ENCODE measurements at places on chromosomes 2 and 18.

DNA sequence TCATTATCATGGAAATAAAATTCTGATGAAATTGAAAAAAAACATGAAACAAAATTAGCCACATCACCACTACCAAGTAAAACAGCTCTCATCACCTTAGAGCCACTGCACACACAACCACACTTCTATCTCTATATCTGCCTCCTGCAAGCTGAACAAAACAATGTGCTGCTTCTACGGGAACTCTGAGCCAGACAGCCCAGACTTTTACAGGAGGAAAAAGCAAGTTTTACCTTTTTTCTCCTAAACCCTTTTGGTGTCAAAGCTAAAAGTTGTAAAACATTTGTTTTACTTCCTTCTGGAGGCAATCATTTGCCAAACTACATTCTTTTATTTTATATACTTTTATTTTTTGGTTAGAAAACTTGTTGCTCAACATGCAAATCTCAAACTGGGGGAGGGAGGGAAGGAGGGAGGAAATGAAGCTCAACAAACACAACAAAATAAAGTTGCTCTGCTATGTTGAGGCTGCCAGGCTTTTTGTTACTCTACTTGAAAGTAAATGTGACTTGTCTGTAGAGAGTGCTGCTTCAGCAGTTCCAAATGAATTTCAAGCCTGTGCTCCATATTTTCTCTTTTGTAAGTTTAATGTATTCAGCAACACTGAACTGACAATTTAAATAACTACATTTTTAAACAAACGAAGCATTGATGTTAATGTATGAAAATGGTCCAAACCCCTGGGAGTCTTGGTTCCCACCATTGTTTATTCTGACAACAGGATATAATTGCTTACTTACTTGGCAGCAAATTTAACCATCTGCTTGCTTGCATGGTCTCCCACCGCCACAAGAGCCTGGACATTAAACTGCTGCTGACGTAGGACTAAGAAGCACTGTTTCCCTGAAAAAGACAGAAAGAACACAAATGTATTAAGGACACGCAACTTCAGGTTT, 24.5 kb downstream of the DARS1 start:
- no peak for DNase-seq

- no peak for DNase-seq
These were observed 101.0 kb downstream of the SLC25A12 start for GRCh38 chr2:171792886-171793580.

GRCh38 chr2:240203031-240203787, 62.8 kb upstream of the OTOS start:
- no peak for DNase-seq

- no peak for DNase-seq
These were observed 180.7 kb upstream of the SERPINE2 start for GRCh38 chr2:224219781-224220180.

- no peak for DNase-seq
These were observed 144.2 kb downstream of the TTC32 start for GRCh38 chr2:19757586-19757985.

GRCh38 chr2:202529389-202529788, 105.4 kb upstream of the FAM117B start:
- DNase-seq: no peak

DNA sequence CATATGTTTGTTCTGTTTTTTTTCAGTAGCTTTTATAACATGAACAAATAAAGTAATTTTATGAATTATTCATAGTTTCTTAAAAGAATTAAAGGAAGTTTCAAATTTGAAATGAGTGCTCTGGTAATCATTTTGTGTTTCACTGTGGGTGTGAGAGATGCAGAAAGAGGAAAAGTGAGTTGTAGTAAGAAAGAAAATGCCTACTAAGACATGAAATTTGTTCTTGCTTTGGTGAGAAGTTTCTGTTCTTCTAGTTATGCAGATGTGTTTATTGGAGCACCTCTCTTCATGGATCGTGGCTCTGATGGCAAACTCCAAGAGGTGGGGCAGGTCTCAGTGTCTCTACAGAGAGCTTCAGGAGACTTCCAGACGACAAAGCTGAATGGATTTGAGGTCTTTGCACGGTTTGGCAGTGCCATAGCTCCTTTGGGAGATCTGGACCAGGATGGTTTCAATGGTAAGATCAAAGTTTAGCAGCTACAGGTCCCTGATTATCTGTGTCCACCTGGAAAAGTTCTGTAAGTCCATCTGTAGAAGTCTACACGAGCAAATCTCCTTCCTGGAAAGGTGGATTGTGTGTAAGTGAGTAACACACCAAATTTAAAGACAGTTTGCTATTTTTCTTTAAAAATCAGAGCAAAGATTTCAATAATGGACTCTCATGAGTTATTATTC, 51.4 kb downstream of the ITGAV start:
- DNase-seq: no peak

DNA sequence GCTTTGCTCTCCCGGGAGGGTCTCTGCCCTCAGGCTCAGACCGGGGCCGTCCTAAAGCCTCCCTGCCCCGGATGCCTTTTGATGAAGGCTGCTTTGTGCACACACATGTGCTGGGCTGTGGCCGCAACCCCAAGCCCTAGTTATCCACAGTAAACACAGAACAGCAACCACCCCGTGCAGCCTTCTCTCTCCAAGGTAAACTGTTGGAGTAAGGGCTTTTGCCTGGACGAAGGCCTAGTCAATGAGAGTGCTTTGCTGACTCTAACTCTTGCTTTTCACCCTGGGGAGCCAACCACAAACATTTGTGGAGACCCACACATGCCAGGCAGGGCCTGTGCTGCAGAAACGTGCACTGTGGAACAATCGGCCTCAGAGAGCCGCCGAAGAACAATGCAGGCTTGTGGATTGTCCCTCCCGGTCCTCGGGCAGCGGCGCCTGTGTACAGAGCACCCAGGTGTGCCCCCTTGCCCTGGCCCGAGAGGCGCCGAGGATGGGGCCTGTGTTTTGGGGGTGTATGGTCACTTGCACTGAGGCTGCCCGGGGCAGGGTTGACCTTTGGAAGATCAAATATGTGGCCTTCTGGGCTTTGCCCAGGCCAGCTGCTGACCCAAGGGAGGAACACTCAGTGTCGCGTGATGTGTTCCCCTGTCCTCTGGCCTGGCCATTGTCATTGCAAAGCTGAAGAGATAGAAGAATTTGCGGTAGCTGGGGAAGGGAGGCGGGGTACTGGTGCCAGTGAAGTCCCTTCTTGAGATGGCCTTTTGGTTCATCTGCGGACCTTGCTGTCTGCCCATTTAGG, 37.0 kb downstream of the CTIF start:
- DNase-seq: no peak

GRCh38 chr2:26059542-26059941, 25.7 kb downstream of the RAB10 start:
- no peak for DNase-seq

GRCh38 chr2:106343274-106343673, 124.9 kb downstream of the RGPD3 start:
- no peak for DNase-seq

GRCh38 chr2:95530734-95531133, 46.2 kb upstream of the TRIM43B start:
- DNase-seq: no peak

DNA sequence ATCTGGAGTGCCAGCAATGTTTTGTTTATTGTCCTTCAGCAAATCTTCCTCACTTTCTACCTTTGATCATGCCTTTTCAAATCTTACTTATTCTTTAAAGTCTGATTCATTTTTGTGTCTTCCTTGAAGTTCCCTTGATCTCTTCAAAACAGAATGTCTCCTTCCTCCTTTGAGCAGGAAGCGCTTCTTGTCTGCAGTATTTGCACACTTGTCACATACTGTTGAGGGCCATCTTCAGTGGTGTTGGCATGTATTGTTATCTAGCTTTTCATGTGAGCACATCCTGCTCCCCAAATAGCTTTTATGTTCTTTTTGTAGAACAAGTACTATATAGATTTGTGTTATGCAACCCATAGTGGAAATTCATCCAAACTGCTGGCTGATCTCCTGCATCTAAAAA, 5.9 kb upstream of the CERS6 start:
- DNase-seq: no peak

- DNase-seq: no peak
These were observed 22.7 kb downstream of the FARP2 start for GRCh38 chr2:241378816-241379215.

DNA sequence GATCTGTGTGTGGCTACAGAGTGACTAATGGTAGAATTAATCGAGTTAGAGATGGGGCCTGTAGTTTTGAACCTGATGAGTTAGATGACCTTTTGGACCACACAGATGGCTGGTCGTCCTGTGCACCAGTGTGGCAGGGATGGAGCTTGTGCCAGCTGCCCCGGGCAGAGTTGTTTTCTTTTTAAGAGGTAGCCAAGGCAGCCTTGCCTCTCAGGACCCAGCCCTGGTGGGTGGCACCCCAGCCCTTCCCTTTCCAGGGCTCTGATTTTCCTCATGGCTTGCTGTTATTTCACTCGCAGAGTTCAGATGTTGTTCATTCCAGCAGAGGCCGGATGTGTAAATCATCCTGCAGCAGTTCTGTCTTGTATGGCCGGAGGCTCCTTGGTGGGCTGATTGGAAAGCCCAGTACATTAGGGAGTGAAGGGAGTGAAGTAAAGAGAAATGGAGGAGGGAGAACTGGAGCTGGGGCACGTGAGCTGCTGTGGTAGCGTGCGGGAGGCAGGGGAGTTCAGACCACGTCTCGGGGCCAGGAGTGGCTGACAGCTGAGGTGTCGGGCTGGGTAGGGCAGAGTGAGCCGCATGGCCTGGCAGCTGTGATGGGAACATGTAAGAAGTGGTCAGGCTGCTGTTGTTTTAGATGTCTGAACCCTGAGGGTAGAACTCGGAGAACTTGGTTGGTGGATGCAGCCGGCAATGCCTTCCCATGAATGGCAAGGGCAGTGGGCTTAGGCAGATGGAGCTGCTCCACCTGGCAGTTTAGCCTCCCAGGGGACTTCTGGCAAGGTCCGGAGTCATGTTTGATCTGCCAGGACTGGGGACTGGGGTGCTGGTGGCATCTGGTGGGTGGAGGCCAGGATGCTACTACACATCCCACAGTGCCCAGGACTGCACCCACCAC, 28.8 kb downstream of the ASAP2 start:
- no peak for DNase-seq

DNA sequence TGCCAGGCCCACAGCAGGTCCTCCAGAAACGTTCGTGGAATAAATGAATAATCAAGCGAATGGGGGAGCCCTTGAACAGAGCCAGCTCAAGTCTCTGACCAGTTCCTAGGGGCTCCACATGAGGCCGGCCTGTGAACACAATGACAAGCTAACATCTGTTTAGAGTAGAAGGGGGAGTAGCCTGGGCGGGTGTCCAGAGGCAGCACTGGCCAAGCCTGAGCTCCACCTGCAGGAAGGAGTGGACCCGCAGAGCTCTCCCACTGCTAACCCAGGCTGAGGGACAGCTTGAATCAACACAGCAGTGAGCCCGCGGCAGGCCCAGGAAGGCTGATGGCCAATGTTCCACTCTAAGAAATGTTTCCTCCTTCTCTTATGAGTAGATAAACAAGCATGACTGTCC, 234.8 kb upstream of the RAB6C start:
- no peak for DNase-seq

DNA sequence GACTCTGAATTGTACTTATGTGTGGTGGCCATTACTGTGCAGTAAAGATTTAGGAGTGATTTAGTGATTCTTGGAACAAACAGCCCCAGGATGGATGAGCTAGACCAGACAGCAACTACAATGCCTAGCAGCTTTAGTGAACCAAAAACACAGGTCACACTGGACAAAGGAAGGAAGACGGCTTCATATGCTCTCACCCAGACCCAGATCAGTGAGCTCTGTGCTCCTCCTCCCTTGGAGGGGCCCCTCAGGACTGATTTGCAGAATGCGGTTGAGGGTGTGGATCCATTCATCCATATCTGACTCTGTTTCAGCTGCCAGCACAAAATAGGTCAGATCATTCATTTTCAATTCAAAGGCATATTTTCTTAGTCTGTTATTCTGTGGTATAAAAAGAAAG, 159.7 kb upstream of the CCDC195 start:
- no peak for DNase-seq

DNA sequence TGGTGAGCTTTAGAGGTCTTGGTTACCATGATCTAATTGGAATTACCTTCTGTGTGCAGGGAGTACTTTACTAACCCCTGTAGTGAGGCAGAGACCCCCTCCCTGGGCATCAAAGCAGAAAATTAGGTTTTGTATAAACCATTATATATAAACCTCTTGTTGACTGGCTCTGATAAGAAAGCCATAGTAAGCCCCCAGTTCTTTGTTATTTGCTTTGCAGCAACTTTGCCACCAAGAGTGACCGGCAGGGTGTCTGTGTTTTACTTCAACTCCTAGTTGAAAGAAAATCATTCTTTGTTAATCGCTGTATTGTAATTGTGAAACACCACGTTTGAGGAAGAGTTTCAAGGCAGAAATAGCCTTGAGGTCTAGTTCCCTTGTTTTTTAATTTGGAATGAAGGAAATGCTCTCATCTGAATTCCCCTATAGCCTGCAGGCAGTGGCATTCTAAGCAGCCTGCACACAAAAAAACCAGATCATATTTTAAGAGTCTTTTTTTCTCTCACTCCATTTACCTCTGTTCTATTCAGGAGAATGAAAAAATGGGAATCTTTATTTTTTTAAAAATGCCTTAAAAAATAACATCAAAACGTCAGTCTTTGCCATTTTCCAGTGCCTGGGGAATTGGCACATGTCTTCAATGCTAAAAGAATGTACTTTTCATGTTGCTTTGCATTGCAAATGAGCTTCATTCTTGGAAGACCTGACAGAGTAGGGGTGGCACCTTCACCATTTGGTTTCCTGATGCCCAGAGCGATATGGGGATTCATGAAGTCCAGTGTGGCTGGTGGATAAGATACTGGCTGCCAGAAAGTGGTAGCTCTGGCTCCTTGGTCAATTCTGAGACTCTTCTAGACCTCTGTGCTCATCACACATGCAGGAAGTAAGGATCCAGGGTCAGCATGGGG, 338.1 kb downstream of the SLC4A3 start:
- DNase-seq: no peak

GRCh38 chr18:32770666-32771168, 2.1 kb downstream of the KLHL14 start:
- DNase-seq: no peak

DNA sequence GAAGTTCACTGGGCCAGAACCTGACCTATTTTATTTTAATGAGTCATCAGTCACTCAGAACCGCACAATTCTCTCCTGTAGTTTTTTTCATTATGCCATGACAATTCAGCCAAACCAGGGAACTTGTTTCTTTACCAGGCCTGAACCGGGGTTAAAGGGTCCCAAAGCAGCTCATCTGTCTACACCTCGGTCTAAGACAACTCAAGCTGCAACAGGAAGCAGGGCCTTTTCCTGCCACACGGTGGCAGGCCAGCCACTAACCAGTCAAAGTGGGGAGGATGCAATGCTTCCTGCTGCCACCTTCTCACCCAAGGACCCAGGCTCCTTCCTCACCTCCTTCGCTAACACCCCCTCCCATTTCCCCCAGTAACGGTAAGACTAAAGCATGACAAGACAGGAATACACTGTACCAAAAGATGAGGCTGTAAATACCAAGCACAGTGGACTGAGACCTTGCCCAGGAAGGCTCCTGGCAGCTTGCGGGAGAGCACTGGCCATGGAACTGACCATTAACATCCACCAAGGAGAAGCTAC, 56.7 kb upstream of the ACKR3 start:
- DNase-seq: peak; percentile 17
